ENCODE measurements at places on chromosomes 7 and 10.

GRCh38 chr10:845526-845925, 86.0 kb downstream of the LARP4B start:
- DNase-seq = no peak

DNA sequence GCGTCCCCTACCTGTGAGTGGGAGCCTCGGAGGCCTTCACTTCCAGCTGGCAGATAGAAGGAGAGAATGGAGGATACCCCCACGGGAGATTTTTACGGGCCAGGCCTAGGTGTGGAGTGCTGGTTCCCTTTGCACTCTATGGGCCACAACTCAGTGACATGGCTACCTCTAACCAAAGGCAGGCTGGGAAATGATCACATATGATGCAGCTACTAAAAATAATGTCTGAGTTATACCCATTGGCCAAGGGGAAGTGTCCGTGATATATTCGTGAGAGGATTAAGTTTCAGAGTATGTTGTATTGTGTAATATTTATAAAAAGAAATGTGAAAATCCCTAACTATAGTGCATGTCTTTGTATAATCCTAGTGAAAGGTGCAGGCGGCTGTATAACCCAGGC, 13.5 kb upstream of the HIPK2 start:
- no peak for DNase-seq

- DNase-seq = peak; percentile 72
Observed at GRCh38 chr10:30433306-30433729, 666 bp upstream of the MAP3K8 start.

DNA sequence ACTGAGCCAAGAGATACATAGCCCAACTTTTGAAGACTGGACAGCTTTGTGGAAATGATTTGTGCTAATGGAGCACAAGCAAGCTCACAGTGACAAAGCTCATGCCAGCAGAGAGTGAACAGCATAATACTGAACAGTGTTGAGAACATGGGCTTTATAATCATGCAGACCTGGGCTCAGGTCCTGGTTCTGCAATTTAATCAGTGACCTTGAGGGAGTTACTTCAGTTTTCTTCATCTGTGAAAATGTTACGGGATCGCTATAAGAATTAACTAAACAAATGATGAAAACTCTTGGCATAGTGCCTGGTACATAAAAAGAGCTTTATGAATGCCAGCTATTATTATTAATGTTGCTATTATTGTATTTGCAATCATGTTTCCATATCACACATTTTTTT, 690.5 kb upstream of the LRRN3 start:
- no peak for DNase-seq

GRCh38 chr10:12660812-12661211, 311.5 kb downstream of the CAMK1D start:
- no peak for DNase-seq

- no peak for DNase-seq
Observed at GRCh38 chr7:136803028-136803427, 65.4 kb upstream of the CHRM2 start.

- no peak for DNase-seq
Observed at GRCh38 chr7:11009631-11010030, 36.0 kb downstream of the PHF14 start.

DNA sequence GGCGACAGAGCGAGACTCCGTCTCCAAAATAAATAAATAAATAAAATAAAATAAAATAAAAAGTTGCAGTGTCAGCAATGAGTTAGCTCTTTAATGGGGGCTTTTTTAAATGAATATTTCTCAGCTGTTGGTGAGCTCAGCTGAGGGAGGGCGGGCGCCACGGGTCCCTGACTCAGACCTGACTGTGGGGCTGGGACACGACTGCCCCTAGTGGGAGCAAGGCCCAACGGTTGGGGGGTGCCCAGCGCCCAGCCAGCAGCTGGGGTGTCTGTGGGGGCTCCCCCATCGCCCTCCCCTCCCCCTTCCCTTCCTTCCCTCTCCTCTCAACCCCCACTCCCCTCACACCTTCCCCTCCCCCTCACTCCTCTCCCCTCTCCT, 46.6 kb downstream of the PWWP2B start:
- peak; percentile 74 for DNase-seq

GRCh38 chr7:49762666-49763065, 10.8 kb upstream of the VWC2 start:
- no peak for DNase-seq

DNA sequence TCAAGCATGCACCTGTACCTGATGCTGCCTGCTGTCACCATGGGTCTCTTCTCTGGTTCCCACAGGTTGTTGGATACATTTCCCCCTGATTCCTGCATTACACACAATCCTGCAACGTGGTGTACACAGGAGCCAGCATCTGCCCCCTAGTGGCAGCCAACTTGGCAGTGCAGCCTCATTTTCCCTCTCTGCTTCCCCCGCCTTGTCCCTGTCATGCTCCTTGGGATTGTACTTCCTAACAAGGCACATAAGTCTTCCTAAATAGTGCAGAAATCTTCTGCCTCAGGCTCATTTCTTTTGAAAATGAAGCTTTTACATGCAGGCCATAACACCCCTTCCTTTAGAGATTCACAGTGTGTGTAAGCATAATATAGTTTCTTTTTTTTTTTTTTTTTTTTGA, 387.5 kb downstream of the CCSER2 start:
- peak; percentile 34 for DNase-seq

GRCh38 chr7:78499971-78500370, 701.4 kb downstream of the PHTF2 start:
- DNase-seq = peak; percentile 13

GRCh38 chr10:474946-475345, 214.5 kb downstream of the DIP2C start:
- no peak for DNase-seq

DNA sequence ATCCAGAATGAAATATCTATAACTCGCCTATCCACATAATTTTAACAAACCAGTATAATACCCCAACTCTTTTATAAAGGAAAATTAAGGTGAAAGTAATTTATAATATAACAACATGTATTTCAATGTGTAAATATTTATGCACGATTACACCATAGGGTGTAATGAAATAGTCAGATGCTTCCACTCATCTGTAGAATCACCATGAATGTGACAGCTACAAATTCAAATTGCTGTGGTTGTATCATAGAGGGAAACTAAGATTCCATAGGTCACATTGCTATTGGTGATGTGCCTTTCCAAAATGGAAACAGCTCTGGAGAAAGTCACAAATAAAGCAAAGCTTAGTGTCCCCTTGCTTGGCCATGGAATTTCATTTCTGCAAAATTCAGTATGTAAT, 95.7 kb downstream of the CPED1 start:
- DNase-seq = peak; percentile 57

DNA sequence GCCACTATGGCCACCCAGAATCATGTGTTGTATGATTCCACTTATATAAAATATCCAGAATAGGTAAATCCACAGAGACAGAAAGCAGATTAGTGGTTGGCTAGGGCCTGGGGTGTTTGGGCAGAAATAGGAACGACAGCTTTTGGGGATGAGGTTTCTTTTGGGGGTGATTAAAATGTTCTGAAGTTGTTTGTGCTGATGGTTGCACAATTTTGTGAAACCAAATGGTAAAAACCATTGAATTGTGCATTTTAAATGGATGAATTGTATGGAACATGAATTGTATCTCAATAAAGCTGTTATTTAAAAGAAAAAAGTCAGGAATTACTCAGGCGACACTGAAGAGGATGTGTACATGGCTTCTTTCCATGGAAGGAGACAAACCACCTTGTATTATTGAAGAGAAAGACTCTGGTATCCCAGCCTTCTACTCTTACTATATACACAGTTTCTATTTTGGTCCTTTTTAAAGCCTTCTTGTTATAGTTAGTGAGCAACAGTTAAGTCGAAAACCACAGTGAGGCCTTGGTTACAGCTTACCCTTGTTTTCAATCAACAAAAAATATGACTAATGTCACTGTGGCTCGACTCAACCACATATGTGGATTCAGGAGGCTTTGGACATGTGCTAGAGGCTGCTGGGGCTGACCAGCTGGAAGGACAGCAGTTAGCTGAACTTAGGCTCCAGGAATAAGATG, 57.1 kb upstream of the KMT2E start:
- peak; percentile 92 for DNase-seq

GRCh38 chr7:7565746-7566650, 686 bp upstream of the MIOS start:
- DNase-seq = no peak

DNA sequence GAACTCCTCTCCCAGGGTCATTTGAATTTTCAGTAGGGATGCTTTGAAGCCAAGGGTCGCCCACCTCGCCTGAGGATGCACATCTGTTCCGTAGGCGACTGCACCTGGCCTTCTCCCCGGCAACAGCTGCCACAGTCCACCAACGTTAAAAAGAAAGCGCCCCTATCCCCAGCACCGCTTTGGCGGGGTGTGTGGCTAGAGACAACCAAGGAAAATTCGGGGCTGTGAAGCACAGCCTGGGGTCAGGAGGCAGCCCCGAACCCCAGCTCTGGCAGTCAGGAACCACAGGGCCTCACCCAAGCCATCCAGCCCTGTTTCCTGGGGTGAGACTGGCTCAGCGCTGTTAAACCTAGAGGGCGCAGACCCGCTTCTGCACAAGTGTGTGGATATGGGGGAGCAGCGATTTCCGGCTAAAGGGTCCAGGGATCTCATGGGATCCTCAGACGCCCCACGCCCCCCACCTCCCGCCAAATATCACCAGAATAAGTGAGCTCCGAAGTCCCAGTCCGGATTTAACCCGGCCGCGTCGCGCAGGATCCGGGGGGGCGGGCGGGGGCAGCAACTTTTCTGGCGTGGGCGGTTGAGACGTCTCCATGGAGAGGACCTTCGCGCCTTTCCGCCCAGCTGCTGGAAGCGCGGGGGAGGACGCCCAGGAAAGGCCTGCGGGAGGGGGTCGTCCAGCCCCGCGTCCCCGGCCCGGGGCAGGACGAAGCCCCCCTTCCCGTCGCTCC, 822 bp downstream of the ZC3HAV1L start:
- peak; percentile 59 for DNase-seq

DNA sequence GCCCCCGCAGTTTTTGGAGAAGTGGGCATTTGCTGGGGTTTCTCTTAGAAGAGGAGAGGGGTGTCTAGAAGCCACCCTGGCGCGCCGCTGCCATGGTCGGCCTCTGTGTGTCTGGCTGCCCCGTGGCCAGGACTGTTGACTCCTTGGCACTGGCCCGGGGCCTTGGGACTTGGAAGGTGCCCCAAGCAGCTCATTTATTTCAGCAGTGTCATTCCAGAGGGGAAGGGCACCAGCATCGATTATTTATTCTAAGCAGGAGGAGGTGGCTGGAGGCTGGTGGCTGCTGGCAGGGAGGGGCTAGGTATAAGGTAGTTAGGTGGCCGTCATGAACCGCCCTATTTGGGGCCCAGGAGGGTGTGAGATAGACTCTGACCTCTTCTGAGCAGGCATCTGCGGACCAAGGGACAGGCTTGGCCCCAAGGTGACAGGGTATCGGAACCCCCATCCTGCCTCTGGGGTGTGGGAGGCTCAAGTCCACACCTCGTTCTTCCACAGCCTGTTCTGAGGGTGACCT, 1.6 kb downstream of the GTF2IRD1 start:
- DNase-seq = no peak

- DNase-seq = peak; percentile 51
Observed at GRCh38 chr7:13198036-13198435, 510.6 kb downstream of the ARL4A start.

GRCh38 chr7:28432105-28432504, 19.8 kb downstream of the CREB5 start:
- DNase-seq = no peak

DNA sequence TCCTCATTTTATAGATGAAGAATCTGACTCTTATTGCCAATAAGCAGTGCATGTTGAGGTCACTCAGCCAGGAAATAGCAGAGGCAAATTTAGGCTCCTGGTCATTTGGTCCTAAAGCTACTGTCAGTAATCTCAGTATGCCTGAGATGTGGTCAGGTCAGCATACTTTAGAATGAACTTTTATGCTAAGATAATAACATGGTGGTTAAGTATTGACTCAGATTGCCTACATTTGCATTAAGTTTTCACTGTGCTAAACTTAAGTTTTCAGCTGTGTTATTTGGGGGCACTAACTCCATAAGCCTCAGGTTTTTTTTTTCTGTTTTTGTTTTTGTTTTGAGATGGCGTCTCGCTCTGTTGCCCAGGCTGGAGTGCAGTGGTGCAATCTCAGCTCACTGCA, 35.9 kb upstream of the CCSER2 start:
- no peak for DNase-seq

DNA sequence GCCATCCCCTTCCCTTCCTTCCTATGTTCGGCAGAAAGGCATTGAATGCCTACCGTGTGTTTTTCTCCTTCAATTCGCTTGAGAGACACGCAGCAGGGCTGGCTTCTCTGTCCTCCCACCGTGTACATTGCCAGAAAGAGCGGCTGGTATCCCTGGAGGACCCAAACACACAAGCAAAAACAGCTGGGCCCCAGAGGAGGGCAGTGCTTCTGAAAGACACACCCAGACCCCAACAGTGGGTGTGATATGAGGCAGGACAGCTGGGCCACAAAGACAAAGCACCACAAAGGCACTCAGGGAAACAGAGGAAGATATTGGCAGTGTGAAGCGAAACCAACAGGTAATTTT, 133.1 kb upstream of the SH2B2 start:
- DNase-seq = no peak

DNA sequence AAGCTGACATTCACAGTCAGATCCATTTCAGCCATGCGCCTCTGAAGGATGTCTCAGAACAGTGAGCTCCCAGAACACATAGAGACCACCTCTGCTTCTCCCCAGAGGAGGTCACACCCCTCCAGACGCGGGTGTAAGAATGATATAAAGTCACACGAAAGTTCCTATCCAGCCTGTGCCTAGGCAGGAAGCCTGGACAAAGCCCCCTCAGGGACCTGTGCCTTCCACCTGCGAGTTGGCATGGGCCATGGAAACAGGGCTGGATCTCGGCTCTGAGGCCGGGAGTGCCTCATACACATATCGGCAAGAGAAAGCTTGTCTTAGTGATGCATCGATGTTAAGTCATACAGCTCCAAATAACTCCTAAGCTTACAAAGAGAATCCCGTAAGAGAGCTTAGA, 5.0 kb downstream of the VIPR2 start:
- DNase-seq = no peak

- no peak for DNase-seq
Observed at GRCh38 chr7:94943134-94943533, 35.7 kb downstream of the PPP1R9A start.

GRCh38 chr10:100738055-100738827, 7.1 kb upstream of the PAX2 start:
- DNase-seq = no peak

DNA sequence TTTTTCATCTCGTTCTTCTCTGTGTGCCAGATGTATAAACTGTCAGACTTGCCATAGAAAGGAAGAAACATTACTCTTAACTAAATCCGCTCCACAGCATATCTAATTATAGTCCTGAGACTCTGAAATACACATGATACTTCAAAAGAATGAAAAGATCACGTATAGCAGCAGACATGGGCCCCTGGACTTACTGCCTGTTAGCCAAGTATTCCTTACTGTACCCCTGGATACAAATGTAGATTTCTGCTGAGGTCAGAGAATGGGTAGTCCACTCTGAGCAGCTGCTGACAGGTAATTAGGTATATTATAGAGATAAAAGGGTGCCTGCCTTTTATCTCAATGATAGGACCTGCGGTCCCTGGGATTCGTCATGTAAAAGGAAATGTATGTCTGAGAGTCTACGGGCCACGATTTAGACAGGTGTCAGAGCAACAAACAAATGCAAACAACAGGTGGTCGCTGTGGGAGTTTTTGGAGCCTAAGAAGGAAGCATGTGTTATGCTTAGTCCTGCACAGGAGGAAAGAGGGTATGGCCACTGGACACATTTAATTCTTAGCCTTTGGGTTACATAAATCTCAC, 69.4 kb downstream of the VOPP1 start:
- DNase-seq = no peak

GRCh38 chr10:74957285-74957961, 131.0 kb downstream of the KAT6B start:
- no peak for DNase-seq

GRCh38 chr10:82148764-82149163, 273.8 kb downstream of the NRG3 start:
- DNase-seq = no peak

- no peak for DNase-seq
Observed at GRCh38 chr10:26699631-26700030, 2.1 kb downstream of the PDSS1 start.

All from ELR (cell line).